ENCODE measurements at places on chromosomes 1 and 21. TPM values are rescaled to one million over a fixed set of nuclear protein-coding genes. Genes with fewer than 3 reads are reported as not detected.

The PADI2 gene
- not detected for total RNA-seq

DNA sequence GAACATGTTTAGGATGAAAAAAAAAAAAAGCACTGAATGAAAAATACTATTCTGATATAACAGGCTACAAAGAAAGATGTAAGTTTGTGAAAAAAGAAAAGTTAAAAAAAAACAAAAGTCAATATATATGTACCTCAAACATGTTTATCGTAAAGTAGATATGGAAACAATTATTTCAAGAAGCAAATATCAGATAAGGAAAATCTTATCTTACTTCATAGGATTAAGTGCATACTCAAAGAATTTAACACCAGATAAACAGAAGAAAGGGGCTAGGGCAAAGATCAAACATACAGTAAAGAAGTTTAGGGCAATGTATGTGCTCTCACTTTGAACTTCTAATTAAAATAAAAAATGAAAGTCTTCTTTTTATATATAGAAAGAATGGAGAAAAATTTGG is 75.3 kb downstream of the NEGR1 start:
- no peaks in the 10 kb centered on the region for H3K4me1 ChIP-seq
- H3K4me3 ChIP-seq, result no peak overlapping the region
- DNase-seq, result no peak
- no peaks in the 10 kb centered on the region for H3K36me3 ChIP-seq

DNA sequence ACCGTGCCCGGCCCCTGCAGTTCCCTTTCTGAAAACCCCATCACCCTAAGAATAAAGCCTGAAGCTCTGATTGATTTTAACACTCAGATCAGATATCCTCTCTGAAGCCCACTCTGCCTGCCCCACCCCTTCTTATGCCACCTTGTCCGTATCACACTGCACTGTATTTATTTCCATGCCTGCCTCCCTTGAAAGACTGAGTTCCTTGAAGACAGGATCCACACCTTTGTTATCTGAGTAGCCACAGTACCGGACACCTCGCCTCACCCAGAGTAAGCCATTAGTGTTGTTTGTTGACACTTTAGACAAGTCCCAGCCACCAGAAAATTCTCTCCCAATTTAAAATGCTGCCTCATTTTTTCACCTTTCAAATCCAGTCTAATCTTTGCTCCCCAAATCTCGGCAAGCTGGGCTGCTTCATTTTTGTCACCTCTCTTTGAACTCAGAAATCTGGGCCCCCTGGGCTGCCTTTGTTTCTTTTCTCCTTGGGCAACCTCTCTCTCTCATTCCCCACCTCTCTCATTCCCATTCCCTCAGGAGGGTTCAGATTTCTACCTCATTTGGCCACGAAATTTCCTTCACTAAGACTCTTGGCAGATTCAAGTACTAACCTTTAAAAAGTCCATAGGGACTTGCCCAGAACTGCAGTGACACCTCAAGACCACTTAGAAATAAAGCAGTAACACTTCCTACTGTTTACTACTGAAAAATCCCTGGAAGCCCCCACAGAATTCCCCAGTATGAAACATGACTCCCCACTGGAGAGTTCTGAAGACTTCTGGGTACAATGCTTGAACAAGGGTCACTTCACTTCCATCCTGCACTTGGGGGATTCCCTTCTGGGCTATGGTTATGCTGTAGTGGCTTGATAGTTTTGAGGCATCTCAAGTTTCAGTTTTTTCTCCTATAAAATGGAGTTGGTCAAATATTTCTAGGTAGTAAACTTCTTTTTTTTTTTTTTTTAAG is 8.7 kb upstream of the PPP1R15B start:
- H3K27ac ChIP-seq, result peak overlapping the region; percentile 36
- no peaks in the 10 kb centered on the region for H3K27me3 ChIP-seq
- peaks cover 27% of the 10 kb centered on the region for H3K4me1 ChIP-seq

The NOS1AP gene
- total RNA-seq, result 0.12 TPM

DNA sequence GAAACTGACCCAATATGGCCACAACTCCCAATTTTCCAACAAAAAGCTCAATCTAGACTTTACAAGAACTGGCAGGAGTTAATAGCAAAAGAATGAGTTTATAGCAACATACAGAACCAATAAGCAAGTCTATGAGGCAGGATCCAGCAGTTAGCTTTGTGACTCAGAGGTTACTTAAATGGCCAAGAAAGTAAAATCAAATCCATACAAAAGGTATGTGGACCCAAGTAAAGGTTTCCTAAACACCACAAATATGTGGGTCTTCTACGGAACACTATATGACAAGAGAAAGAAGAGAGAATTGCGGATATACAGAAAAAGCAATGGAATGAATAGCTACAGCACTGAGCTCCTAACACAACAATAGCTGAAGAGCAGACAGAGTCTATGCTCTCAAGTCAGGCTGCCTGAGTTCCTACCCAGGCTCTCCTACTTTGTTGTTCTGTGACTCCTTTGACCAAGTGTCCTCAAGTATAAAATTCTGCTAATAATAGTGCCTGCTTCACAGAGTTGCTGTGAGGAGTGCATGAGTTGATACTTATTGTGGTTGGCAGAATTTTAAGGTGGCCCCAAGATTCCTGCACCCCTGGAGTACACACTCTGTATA is 204.3 kb downstream of the SMYD3 start:
- no peak for DNase-seq
- H3K27ac ChIP-seq, result no peak overlapping the region
- peaks cover 5% of the 10 kb centered on the region for H3K36me3 ChIP-seq
- no peaks in the 10 kb centered on the region for H3K27me3 ChIP-seq
- H3K4me1 ChIP-seq, result peaks cover 3% of the 10 kb centered on the region

DNA sequence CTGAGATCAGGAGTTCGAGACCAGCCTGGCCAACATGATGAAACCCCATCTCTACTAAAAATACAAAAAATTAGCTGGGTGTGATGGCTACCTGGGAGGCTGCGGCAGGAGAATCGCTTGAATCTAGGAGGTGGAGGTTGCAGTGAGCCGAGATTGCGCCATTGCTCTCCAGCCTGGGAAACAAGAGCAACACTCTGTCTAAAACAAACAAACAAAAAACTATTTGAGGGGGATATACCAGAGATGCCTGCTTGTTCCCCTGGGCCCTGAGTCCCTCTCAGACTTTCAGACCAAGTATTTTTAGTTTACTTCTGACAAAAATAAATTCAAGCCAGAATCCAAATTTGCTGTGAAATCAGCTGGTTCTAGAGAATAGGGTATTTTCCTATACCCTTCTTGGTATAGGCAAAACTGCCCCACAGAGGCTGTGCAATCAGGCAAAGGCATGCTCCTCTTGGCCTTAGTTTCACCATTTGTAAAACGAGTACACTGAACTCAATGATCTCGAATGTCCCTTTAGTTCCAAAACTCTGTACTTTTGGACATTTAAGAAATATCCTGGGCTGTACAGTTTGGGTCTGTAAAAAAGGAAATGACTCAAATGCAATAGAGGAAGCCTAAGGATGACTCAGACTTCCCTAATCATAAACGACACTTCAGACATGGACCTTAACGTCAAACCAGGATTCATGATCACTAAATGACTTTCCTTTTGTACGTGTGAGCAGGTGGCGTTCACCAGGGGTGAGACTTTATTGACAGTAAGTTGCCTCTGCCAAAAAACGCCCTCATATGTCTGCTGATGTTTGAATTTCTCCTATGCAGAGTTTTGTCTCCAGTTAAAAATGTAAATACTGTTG is 16.1 kb downstream of the ENSA start:
- peak; percentile 75 for DNase-seq
- H3K27ac ChIP-seq, result peak overlapping the region; percentile 97
- peaks cover 42% of the 10 kb centered on the region for H3K36me3 ChIP-seq
- H3K27me3 ChIP-seq, result no peaks in the 10 kb centered on the region

Data from activated CD4-positive, alpha-beta memory T cell treated with anti-CD3 and anti-CD28 coated beads for 36 hours (primary cell).